ENCODE measurements at places on chromosomes 12 and 14.

DNA sequence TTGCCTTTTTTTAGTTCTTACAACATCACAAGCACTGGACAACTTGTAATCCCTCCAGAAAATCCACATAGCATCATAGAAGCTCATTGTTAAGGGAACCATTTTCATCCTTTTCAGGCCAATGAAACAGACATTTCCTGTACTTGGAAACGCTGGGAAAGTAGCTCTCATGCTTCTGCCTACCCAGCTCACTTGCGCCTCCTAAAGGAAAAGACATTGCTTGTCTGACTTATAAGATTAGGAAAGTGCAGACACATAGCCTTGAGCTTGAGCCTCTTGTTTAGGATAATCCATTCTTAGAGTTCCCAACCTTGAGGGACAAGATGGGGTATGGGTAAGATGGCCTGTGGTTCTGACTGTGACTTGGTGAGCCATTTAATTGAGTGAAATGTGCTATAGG, 589.5 kb downstream of the NOVA1 start:
- no peak for DNase-seq

GRCh38 chr14:49766839-49767238, 1.1 kb upstream of the KLHDC2 start:
- no peak for DNase-seq

DNA sequence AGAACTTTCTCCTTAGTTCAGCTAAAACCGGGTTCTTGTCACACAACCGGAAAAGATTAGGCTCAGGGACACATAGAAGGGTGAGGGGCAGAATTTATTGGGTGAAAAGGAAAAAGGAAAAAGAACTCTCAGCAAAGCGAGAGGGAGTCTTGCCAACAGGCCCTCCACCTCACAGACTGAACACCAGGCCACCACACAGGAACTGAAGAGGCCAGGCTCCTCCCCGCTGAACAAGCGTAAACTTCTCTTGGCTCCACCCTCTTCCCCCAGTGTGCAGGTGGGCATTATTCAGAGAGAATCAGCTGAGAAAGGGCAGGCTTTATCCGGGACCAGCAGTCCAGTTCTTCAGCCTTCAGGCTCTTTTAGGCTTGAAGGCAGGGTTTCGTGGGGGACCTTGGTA, 125.6 kb upstream of the FGD4 start:
- peak; percentile 23 for DNase-seq

DNA sequence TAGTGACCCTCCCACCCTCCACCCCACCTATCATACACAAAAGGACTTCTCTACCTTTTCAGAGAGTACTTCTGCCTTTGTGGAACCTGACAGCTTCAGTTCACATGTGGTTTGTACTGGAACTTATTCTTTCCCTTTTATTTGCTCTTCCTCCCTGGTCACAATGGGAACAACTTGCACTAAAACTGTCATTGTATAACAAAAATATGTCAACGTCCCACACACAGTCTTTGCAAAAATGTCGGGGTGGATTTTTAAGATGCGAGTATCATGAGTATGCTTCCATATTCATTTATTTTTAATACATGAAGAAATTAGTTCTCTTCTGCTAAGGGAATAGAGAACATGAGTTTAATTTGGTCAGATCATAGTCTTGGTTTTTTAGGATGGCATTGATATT, 45.6 kb upstream of the NELL2 start:
- no peak for DNase-seq

- DNase-seq = no peak
Measured at GRCh38 chr12:86613311-86613710, 357.1 kb upstream of the MGAT4C start.

- DNase-seq = no peak
Measured at GRCh38 chr14:101333335-101334280, 227.7 kb upstream of the DIO3 start.

- peak; percentile 11 for DNase-seq
Measured at GRCh38 chr14:92039063-92039718, 668 bp downstream of the TRIP11 start.

DNA sequence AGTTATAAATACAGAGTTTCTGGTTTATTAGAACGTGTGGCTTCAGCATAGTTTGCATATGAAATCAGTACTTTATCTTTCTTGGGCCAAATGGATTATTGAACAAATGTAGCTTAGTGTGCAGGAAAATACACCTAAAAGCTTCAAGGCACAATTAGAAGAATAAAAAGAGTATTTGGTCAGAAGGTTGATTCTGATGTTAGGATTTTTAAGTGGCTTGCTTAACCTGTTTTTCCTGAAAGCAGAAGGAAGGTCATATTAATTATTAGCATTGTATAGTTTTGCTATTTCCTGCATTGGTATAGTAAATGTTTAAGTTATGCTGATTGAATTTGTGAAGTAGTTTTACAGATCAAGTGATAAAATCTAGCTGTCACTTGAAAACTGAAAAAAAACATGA, 31.0 kb upstream of the GNS start:
- no peak for DNase-seq

- peak; percentile 50 for DNase-seq
Measured at GRCh38 chr14:97707603-97708002, 910.4 kb downstream of the VRK1 start.

DNA sequence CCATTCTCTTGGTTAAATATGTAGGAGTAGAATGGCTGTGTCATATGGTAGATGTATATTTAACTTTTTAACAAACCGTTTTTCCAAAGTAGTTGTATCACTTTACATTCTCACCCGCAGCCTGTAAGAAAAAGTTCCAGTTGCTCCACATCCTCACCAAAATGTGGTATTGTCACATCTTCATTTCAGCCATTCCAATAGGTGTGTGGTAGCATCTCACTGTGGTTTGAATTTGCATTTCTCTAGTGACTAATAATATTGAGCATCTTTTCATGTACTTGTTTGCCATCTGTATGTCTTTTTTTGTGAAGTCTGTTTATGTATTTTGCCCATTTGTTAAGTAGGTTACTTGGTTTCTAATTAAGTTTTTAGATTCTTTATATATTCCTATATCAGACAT, 78.6 kb downstream of the TBK1 start:
- DNase-seq = no peak

- DNase-seq = peak; percentile 83
Measured at GRCh38 chr14:95561001-95561412, 26.2 kb downstream of the GLRX5 start.

Data from CD4-positive, alpha-beta T cell treated with Interleukin-2 at 100 ng/mL for 4 hours (primary cell).